ENCODE measurements at places on chromosomes 7 and 10.

DNA sequence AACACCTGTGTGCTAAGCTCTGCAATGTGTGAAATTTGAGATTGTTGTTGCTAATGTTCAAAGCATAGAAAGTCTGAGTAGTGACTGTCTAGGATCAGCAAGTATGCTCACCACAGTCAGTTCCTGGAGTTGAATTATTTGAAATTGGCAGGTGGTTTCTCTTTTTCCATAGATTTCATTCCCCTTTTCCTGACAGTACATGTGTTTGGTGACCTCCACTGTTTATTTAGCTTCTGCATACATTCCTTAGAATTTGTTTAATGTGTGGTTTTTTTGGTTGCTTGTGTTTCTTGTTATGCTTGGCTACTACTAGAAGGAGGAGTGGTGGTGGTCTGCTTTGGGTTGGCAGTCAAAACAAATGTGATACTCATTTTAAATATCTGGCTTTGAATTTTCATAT, 52.3 kb downstream of the FOXP2 start:
- no peak for DNase-seq

DNA sequence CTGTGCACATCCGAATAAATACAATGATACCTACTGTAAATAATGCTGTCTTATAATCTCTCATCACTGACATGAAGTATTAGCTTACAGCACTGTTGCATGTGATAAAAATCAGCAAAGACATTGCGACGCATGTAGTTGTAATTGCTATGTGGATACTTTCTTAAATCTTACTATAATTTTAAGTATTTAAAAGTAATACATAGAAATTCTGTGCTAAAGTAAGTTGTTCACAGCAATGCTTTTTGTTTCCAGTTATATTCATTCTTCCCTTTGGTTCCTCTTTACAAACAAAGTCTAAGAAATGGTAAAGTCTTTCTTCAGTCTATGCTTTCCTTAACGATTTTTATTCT, 113.7 kb upstream of the DGKB start:
- DNase-seq = no peak

DNA sequence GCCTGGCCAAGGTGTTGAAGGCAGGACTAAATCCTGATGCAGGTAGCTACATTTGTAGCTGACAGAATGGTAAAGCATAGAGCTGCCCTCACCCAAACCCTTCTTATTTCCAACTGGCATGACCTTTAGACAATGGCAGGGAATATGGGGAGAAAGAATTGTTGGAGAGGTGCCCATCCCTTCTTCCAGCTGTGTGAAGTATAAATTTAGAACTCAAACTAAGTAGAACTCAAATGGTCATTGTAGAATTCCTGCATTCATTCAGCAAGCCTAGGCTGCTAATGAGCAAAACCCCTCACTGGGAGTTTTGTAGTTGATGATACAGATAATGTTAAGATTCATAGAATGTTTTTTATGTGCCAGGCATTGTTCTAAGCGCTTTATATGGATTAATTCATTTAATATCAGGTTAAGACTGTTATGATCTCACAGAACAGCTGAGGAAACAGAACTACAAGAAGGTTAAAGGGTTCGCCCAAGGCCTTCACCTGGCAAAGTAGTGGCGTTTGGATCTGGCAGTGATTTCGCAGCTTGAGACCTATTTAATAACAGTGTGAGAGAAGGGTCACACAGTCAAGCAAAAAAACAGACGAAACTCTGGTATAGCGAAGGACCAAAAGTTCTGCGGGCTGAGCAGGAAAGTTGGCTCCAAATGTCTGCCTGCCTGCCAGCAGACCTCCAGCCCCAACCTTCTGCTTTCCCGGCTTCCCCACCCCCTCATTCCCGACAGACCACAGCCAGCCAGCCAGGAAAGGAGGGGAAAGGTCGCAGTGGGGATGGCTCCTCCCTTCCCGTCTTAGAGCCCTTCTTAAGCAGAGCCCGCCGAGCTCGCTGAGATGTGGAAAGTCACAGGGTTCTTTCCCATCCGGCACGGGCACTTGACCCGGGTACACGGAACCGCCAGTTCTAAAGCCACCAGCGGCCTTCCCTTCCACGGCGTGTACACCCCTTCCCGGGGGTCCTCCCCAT, 1.6 kb upstream of the HILPDA start:
- DNase-seq = peak; percentile 75

DNA sequence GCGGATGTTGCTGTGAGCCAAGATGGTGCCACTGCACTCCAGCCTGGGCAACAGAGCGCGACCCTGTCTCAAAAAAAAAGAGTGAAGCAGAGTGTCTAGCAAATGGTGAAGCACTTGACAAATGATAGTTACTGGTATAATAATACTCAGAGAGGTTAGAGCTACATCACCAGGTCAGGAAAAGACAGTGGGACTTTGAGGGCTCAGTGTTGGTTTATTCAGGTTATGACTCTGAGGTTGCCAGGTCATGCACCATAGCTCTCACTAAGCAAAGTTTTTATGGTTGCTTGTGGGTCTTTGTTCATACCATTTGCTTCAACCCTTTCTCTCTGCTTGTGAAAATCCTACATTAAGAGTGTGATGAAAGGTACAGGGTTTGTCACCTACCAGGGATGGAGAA, 13.6 kb downstream of the MRPS33 start:
- no peak for DNase-seq

GRCh38 chr7:40186586-40186985, 51.8 kb downstream of the SUGCT start:
- no peak for DNase-seq

DNA sequence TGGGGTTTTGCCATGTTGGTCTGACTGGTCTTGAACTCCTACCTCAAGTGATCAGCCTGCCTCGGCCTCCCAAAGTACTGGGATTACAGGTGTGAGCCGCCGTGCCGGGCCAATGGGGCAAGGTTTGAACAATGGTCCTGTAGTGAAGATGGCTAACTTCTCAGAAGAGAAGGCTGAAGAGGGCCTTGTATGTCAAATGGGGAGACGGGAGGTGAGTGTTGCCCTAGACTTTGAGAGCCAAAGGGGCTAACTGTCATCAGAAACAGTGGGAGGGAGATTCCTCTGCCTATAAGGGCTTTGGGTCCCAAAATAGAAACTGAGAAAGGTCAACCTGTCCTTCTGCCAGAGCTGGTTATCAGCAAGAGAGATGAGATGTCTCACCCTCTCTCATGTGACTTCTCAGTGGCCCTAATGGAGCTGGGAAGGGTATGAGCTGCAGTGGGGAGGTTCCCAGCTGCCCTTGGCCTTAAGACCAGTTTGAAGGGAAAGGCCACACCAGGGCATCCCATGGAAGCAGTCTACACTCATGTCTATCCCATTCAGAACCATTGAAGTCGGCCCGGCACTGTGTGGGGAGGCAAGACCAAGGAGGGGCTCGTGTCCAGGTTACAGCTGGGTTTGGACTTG, 1.3 kb upstream of the SAMD8 start:
- DNase-seq = no peak

- no peak for DNase-seq
Measured at GRCh38 chr7:36854652-36855051, 130.4 kb upstream of the AOAH start.

DNA sequence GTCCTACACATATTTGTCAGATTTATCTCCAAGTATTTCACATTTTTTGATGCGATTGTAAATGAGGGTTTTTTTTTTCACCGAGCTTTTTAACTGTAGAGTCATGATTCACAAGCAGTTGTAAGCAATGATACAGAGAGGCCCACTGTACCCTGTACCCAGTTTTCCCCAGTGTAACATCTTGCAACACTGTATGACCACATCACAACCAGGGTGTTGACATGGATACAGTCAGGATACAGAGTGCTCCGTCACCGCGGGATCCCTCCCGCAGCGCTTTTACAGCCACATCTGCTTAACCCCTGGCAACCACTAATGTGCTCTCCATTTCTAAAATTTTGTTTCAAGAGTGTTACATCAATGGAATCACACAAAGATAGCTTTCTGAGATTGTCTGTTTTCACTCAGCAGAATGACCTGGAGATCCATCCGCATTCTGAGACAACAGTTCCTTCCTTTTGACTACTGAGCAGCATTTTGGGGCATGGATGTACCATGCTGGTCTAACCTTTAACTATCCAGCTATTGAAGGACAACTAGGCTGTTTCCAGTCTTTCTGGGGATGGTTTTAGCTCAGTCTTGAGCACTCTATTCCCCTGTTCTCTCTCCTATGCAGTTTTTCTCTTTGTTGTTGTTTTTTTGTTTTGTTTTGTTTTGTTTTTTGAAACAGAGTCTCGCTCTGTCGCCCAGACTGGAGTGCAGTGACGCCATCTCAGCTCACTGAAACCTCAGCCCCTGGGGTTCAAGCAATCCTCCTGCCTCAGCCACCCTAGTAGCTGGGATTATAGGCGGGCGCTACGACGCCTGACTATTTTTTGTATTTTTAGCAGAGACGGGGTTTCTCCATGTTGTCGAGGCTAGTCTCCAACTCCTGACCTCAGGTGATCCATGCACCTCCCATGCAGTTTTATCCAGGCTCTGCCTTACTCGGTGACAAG, 25.9 kb downstream of the GPRIN2 start:
- DNase-seq = no peak

GRCh38 chr7:39336442-39336841, 229.8 kb upstream of the YAE1 start:
- DNase-seq = no peak

DNA sequence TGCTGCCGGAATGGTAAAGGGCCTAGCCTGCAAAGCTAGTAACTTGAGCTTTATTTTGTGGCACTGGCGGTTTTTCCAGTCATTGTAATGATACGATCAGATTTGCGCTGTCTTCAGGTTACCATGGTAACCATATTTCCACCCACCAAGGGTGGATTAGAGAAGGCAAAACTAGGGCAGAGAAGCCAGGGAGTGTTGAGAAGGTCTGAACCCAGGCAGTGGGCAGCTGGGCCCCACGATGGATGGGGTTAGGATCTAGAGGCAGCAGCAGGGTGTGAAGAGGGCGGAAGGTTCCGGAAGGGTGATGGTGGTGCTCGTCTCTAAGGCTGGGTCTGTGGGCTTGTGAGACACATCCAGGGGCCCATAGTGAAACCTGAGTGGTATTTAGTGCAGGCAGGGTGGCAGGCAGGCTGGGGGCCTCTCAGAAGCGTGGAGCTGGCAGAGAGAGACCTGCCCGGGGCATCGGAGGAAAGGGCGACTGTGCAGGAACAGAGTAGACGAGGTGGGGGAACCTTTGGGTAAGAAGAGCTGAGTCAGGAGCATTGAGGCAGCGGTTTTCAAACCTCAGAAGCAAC, 87.9 kb upstream of the GTF2I start:
- DNase-seq = peak; percentile 70

DNA sequence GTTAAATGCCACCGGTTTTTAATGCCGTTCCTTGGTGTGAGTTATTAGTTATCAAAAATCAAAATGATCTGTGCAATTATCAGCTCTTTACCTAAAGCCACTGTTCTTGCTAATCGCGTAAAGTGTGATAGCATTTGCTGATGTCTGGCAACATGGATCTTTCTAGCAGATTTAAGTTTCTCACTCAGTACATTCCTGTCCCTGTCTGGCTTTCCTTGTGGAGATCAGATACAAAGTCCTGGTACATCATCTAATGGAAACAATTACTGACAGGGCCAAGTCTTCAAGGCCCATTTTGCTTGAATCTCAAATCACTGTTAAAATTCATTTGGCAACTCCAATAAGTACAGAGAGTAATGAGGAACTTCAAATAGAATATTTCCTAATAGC, 755.7 kb downstream of the AUTS2 start:
- DNase-seq = peak; percentile 54

DNA sequence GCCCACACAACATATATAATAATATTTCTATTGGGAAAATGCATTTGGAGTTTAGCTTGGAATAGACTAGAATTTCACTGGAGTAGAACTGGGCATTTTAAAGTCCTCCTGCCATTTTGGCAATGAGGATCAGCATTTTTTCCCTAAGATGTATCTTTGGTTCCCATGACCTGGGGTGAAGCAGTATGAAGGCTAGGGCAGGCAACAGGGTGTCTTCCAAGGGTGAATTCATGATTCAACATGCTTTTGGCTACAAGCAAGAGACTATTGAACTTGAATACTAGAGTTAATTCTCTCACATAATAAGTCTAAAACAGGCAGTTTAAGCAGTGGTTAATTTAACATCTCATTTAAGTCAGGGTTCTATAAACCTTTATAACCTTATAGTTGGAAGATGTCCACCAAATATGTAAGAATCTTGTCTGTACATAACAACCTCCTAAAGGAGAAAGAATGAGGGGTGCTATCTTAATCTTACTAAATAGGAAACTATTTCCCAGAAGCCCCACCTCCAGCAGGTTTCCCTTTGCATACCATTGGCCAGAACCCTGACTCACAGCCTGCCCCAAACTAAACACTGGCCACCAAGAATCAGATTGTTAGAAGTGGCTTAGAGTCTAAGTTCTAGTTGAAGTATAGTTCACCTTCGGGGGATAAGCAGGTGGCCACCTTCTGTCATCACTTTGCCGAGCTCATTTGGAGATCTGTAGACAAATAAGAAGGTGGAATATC, 96.0 kb upstream of the PRPS1L1 start:
- no peak for DNase-seq

DNA sequence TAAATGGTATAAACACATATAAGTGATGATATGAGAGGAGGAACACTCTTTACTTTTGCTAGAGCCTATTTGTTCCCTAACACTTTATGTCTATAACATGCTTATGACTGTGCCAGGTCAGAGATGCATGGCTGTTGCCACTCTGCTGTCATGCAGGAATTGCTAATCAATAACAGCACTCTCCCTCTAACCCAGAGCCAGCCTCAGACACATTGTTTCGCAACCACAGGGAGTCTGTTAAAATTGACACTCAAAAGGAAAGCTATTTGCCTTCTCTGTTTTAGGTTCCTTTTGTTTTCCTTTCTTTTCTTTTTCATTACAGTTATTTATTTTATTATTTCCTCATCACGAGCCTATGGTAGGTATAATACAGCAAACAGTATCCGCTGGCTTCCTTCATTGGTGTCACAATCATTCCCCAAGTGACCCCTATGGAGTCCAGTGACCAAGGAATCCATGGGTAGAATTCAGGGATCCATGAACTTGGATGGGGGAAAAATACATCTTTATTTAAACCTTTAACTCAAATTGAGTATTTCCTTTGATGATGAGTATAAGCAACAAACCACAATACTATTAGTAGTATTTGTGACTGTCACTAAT, 6.8 kb downstream of the PON2 start:
- no peak for DNase-seq

- no peak for DNase-seq
Measured at GRCh38 chr10:8297959-8298358, 243.5 kb downstream of the GATA3 start.

GRCh38 chr10:122462533-122463465, 1.4 kb downstream of the HTRA1 start:
- peak; percentile 56 for DNase-seq

DNA sequence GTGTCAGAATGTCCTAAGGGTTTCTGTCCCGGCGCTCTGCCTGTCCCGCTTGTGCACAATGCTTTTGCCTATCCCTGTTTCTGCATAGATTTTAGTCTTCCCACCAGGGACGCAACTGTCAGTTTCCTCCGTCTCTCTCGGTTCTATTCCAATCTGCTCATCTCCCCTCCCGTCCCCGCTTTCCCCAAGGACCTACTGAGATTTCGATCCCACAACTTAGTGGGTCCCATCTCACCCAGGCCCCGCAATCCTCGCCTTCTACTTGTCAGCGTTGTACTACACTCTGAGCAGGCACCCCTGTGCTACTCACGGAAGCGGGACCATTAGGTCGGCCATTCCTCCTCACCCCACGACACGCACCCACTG, 519 bp upstream of the ZNF655 start:
- DNase-seq = no peak

Data from SK-N-SH (cell line).